ENCODE measurements at places on chromosomes 2 and 18.

GRCh38 chr2:212979799-212980198, 171.6 kb downstream of the IKZF2 start:
- no peak for DNase-seq

- DNase-seq: peak; percentile 78
Observed at GRCh38 chr2:188512456-188512855, 220.8 kb downstream of the GULP1 start.

DNA sequence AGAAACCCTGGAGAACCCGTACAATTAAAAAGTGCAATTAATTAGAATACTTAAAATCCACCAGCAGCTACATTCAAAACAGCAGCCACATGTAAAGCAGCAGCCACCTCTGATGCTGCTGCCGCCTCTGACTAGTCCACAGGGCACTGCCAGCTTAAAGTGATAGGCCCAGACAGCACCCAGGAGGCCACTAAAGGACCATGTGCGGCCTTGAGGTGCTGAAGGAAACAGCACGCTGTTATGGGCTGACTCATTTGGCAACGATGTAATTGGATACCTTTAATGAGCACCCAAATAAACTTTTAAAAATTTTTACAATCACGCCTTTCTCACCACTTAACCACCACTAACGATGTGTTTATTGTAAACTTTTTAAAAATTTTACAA, 209.3 kb upstream of the NCKAP5 start:
- peak; percentile 42 for DNase-seq

DNA sequence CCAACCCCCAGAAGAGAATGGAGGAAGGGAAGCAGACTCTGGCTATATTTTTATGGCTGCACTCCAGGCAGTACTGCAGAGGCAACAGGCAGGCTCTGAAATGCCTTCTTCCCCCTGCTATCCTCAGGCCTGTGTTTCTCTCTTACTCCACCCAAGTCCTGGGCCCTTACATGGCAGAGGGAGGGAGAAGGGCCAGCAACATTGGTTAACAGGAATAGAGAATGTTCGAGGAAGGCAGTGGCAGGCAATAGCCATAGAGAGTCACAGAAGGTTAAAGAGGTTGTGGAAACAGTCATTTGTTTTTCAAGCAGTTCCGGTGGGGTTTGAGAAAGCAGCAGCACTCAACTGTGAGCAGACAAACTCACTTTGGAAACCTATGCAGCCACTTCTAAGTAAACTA, 15.1 kb upstream of the DARS1 start:
- DNase-seq: no peak

DNA sequence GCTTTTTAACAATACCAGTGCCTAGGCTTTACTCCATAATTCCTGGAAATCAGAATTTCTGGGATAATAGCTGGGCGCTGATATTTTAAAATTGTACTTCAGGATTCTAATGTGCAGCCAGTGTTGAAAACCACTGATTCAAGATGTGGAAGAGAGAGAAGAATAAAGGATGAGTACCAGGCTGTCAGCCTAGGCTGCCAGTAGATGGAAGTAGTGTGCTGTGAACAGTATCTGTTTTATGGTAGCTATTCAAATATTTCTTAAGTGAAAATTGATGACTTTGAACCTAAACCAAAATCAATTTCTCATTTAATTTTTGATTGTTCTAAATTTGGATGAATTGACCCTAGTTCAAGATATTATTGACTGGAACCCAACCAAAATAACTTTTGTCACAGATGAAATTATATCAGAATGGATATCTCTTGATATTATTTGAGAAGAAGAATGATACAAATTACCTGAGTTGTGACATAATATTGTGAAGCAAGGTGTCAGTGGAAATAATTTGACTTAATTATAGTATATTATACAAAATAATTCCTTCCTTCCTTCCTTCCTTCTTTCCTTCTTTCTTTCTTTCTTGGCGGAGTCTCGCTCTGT, 88.0 kb downstream of the COMMD1 start:
- peak; percentile 76 for DNase-seq

DNA sequence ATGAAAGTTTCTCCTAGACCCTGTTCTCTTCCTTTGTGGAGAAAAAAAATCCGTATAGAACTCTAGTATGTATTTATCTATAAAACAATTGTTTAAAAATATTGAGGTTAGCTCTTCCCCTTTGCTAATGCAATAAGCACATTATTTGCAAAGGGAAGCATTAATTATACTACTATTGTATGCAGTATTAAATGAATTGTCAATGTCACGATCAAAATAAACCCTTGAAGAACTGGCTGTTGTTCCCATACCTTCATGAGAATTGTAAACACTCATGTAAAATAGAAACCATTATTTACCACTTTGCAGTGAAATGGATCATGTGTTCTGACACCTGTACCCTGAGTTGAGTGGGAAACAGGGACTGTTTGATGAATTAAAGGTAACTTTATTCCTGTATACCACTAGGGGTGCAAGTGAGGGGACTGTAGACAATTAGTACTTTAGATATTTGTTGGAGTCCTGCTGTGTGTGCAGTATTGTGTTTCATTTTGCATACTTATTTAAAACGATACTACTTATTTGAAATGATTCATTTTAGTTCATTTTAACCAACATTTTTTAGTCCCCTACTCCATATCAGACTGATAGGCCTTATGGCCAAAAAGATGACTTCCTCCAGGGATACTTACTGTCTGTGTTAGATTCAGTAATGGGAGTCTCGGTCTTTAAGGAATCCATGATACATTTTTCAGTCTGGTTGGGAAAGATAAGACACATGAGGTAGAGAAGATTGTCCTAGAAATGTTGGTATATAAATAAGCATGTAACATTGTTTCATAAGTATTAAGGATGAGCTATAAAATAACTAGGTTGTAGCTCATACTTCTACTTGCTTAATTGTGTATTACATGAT, 7.9 kb downstream of the PKP4 start:
- peak; percentile 21 for DNase-seq

DNA sequence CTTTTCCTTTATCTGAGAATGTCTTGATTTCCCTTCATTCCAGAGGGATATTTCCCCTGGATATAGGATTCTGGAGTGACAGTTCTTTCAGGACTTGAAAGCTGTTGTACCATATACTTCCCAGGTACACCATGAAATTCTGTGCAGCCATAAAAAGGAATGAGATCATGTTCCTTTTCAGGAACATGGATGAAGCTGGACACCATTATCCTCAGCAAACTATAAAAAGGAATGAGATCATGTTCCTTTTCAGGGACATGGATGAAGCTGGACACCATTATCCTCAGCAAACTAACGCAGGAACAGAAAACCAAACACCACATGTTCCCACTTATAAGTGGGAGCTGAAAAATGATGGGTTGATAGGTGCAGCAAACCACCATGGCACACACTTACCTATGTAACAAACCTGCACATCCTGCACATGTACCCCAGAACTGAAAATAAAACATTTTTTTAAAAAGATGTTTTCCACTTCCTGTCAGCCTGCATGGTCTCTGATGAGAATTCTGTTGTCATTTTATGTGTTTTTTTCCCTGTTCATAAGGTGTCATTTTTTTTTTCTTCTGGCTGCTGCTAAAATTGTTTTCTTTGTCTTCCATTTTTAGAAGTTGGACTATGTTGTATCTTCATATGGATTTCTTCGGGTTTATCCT, 133.3 kb downstream of the DNAH6 start:
- no peak for DNase-seq

- DNase-seq: no peak
Observed at GRCh38 chr18:70462078-70462439, 173.2 kb downstream of the SOCS6 start.

GRCh38 chr18:62285281-62285680, 39.8 kb upstream of the TNFRSF11A start:
- no peak for DNase-seq

GRCh38 chr2:236998236-236998635, 87.5 kb upstream of the COPS8 start:
- peak; percentile 25 for DNase-seq

DNA sequence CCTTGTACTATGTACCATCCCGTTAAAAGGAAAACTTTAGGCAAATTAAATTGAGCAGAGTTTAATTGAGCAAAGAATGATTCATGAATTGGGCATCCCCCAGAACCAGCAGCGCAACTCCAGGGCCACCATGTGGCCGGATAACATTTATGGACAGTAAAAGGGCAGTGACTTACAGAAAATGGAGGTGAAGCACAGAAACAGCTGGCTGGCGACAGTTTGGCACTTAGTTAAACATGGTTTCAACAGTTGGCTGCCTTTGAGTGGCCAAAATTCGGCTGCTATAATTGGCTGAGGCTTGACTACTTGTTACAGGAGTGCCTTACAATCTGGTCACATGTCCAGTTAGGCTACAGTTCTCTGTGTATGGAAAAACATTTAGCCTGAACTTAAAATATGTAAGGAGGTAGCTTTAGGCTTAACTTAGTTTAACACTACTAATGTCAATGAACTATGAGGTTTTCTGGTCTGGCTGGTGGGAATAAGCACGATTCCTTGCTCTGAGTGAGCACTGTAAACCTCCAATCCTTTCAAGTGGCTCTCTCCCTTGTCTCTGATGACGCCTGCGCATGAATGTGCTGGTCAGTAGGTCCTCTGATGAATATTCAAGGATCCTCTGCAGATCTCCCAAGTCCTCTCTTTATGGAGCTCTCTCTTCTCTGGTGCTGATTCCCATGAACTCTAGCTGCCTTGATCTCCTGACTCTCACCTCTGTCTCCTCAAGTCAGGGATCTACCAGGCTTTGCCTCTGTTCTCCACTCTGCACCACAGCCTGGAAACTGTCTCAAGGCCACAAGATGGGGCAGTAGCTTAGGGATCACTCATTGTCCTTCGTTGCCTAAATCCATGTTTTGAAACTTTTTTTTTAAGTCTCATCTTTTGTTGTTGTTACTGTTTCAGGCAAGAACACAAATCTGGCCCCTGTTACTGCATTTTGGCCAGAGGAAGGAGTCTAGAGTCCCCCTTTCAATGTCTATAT, 24.4 kb upstream of the RAB31 start:
- peak; percentile 73 for DNase-seq

DNA sequence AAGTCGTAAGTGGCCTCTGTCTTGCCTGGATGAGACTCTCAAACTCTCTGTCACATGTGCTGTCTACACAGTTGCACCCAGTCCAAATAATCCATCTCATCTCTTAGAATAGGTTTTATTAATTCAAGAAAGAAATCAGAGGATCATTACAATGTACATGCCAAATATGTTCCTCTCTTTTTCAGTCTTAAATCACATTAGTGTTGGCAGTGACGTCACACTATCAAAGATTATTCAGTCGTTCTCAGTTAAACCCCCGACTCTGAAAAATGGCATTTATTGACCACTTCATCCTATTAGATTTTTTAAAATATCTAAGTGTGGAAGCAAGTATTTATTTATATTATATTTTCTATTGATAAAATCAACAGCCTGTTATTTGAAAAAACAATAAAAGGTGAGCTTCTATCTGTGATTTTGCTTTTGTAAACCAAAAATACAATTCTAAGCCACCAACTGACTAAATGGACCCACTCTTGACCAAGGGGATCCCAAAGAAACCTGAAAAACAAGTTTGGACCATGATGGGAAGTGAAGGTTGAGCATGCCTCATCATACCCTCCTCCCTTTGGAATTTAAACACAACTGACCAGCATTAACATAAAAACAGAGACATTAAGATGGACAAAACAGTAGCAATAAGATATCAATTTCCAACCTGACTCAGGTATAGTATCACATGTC, 1894.4 kb upstream of the LRRTM1 start:
- DNase-seq: no peak

- no peak for DNase-seq
Observed at GRCh38 chr2:28352610-28353195, 40.0 kb upstream of the FOSL2 start.

DNA sequence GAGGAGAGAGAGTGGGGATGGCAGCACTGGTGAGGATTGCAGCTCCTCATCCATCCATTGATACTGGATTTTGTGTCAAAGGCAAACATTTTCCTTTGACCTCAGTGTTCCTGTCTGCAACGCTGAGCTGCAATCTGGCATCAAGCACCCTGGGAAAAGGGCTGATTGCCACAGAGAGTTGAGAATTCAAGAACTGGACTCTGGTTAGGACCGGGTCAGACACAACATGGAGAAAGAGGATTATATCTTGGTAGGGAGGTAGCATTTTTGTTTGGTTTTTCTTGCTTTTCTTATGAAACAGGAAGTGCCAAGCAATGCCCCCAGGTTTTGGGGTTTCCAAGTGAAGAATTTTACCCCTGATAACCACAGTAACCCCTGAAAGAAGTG, 81.9 kb upstream of the PKDCC start:
- DNase-seq: no peak

DNA sequence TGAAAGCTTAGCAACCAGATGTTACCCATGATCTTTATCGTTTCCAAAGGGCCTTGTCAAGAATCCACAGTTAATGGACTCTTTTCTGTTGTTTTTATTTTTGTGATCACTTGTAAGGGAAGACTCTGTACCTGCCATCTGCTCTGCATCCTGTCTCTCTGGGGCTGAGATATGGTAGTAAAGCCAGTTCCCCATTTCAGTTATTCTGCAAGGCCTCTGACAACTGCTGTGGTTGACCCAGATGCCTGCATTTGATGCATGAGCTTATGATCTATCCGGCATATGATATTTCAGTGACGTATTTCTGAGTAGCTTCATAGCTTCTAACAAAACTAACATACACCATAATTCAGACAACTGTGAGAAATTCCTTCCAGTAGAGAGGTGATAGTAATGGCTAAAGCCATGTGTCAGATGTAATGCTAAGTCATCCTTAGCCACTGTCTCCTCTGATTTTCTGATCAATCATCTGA, 105.1 kb downstream of the TPO start:
- DNase-seq: no peak

DNA sequence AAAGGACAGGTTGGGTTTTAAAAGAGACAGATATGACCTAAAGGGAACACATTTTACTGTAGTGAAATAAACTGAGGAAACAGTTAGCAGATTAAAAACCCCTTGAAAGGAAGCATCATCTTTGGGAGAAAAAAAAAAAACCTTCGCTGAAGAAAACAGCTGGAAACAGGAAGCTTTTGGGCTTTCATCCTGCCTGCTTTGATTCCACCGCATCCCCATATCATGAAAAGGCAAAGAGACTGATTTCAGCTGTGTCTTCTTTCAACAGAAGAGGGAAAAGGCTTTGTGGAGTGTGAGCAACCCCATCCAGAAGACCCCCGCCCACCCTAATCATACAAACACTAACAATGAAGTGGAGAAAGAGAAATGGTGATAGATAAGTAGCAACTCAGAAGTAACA, 86.4 kb downstream of the TCF4 start:
- DNase-seq: no peak

GRCh38 chr18:24766376-24766775, 305.9 kb downstream of the HRH4 start:
- peak; percentile 41 for DNase-seq

- no peak for DNase-seq
Observed at GRCh38 chr2:239251971-239252370, 148.8 kb downstream of the HDAC4 start.

DNA sequence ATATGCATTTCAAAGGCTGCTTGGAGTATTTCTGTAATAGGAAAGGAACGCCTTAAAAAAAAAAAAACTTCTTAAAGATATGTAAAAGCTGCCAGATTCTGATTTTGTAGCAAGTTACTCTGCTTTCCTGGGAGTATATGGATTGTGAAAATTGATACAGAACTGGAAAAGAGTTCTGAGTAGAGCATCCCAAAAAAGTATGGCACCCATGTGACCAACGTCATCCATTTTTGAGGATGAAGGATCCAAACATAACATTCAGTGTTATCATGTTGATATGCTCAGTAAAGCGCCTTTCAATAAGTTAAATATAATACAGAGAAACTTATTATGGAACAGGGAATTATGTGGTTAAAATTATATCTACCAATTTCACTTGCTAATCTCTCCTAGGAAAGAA, 978.4 kb upstream of the POU3F3 start:
- DNase-seq: no peak

All from foreskin fibroblast (primary cell).